ENCODE measurements at places on chromosomes 13 and 19. TPM values are rescaled to one million over a fixed set of nuclear protein-coding genes. Genes with fewer than 3 reads are reported as not detected.

Gene FAM98C
- 17.3 TPM for total RNA-seq

Gene PSG2
- total RNA-seq = 0.45 TPM

DNA sequence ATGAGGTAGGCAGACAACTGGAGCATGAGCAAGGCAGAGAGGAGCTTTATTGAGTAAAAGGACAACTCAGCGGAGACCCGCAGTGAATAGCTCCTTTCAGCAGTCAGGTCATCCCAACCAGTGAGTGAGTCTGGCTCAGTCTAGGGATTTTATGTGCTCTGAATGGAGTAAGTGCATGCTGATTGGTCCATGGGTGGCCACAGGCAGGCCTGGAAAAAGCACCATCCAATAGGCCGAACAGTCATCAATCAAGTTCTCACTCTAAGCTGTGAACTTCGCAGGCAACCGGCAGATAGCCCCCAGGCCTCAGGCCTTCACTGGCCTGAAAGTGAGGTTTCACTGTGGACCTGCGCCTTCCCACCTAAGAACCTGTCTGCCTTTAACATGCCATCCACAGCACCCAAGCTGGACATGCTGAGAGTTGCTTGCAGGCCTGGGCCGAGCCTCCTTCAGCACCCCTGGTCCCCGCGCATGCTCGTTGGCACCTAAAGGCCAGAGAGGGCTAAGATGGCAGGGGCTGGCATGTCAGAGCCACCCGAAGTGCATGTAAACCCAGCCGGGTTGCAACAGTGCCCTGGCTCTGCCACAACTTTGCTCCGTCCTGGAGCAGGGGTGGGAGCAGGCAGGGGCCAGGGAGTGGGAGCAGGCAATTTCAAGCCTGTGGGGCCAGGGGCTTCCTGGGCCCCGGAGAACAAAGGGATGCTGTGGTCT is 698.7 kb downstream of the SLITRK1 start:
- DNase-seq = no peak

DNA sequence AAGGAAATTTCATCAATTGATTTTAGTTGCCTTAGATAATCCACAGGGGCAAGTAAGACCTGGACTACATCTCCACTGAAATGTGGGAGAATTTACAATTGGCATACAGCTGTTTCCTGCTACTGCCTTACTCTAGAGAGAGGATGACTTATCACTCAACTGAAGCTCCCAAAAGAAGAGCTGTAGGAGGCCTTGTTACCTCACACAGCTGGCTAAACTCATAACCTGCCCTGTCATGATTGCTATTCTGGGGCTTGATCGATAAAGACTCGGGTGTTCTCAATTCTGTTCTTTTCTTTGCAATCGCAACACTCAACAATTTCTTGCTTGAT is 1396.4 kb downstream of the EFNB2 start:
- no peak for DNase-seq

DNA sequence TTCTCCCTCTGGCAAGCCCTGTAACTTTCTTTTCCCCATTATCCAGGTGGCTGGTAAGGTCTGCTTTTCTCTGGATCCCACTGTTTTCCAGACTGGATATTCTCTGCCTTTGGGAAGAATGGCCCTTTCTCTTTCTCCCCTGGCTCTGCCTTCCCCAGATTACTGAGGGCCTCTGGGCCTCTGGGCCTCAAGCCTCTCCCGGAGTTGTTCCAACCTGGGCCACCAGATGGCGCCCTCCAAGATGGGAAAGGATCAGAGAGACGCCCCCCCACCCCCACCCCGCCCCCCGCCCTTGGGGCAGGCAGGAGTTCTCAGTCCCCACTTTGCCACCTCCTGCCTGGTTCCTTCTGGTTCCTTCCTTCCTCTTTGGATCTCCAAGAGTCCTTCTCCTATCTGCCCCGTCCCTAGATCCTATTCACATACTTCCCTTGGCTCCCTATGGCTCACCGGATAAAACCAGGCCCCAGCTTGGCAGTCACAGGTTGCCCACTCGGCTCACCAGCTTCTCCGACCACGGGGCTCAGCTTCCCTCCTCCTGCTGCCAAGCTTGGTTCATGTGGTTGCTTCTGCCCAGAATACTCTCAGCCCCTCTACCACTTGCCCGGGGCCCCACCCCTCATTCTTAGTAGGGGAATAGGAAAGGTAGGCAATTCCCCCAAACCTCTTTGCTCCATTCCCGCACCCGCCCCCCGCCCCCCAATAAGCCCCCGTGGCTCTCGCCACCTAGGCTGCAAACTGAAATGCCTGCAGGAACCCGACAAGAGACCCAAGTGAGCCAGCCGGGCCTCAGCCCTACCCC is 13.1 kb downstream of the EPS8L1 start:
- DNase-seq = peak; percentile 92

Gene ZMYM2
- total RNA-seq = 101 TPM

DNA sequence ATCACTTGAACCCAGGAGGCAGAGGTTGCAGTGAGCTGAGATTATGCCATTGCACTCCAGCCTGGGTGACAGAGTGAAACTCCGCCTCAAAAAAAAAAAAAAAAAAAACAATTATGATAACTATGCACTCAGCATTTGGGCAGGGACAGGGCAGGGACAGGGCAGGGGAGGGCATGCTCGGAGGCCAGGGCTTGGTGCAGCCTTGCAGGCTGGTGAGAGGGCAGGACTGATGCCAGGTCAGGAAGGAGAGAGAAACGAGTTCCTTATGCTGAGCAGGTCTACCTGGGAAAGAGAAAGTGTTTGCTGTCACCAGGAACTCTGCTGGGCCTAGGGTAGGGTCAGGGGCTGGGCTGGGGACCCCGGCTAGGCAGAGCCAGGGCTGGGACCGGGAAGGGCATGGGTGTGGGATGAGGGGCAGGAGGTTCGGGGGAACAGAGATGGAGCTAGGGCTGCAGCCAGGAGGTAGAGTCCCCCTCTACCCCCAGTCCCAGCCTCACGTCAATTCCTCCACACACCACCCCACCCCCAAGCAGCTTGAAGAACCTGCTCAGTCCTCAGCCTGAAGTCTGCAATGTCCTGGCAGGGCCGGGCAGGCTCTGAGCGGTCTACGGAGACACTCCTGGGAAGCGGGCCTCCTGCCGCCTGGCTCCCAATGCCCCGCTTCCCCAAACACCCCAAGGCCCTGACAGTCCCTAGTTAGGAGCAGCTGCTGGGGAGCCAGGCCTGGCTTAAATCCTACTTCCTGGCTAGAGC is 2.8 kb downstream of the FXYD3 start:
- DNase-seq = no peak

DNA sequence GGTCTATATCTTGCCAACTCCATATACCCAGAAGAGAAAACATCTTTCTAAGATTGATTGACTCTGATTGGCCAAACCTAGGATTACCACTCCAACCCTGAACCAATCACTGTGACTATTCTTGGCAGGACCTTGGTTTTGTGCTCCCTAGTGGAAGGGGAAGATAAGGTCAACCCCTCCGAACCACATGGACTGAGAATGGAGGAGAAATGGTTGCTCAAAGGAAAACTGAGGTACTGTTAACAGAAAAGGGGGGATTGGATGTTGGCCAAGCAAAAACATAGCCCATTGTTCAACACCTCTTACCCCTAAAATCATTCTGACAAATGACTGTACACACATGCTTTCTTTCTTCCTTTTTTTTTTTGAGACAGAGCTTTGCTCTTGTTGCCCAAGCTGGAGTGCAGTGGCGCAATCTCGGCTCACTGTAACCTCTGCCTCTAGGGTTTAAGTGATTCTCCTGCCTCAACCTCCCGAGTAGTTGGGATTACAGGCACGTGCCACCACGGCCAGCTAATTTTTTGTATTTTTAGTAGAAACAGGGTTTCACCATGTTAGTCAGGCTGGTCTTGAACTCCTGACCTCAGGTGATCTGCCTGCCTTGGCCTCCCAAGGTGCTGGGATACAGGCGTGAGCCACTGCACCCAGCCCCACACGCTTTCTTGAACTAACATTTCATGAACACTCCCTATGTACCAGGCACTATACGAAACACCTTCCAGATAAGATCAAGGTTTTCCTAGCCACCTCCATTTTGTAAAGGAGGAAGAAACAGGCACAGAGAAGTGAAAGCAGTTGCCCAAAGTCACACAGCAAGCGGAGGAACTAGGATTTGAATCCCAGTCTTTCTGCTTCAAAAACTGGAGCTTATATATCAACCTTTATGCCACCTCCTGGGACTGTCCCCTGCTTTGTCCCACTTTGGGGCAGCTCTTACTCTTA is 6.5 kb downstream of the MEIOSIN start:
- DNase-seq = no peak

DNA sequence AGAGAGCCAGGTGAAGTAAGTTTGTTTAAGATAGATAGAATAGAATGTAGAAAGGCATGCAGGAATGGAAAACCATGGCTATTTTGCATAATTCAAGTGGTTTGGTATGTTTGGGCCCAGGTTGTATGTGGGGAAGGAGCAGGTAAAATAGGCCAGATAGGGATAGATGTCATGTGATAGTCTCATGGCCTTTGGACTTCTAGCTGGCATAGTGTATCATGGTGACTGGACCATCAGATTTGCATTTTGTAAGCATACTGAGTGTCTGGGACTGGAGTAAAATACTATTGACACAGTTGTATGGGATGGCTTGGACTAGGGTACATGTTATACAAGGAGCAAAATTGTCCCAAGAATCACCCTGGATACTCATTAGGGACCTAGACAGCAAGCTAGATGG is 38.9 kb downstream of the COG3 start:
- no peak for DNase-seq

Gene FBN3
- total RNA-seq = 15.0 TPM

- DNase-seq = no peak
Observed at GRCh38 chr19:12749938-12750521, 1.6 kb upstream of the BEST2 start.

DNA sequence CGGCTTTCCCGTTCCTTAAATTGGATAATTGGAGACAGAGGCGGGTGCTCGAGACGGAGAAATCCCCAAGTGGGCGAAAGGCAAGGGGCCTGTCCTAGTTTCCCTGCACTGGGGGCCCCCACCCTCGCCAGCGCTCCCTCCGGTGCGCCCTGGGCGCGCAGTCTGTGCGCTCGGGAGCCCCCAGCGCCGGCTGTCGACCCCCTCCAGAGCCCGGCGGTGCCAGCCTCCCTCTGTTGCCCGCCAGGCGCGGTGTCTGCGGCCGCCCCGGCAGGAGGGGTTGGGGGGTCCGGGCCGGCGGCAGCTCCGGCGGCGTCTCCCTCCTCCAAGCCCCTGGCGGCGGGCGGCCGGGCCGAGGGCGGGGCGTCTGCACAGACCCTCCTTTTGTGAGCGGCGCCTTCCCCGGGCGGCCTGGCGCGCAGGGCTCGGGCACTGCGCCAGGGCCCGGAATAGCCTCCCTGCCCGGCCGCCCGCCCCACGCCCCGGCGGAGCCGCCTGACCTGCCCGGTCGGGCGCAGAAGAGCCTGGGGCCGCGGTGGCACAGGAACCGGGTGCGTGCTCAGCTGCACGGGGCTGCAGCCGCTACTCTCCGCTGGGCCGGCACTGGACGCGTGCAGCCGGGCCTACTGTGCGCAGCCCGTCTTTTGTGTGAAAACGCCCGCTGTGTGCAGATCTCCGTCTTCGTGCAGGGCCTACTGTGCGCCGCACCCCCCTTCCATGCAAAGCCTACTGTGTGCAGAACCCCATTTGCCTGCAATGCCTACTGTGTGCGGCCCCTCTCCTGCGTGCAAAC is 13.2 kb downstream of the GADD45B start:
- DNase-seq = no peak

Gene VMAC
- 4.8 TPM for total RNA-seq

- no peak for DNase-seq
Observed at GRCh38 chr19:49222528-49222927, 64.9 kb downstream of the TRPM4 start.

GRCh38 chr13:43804461-43805070 is 17.8 kb upstream of the ENOX1 start:
- DNase-seq = no peak

DNA sequence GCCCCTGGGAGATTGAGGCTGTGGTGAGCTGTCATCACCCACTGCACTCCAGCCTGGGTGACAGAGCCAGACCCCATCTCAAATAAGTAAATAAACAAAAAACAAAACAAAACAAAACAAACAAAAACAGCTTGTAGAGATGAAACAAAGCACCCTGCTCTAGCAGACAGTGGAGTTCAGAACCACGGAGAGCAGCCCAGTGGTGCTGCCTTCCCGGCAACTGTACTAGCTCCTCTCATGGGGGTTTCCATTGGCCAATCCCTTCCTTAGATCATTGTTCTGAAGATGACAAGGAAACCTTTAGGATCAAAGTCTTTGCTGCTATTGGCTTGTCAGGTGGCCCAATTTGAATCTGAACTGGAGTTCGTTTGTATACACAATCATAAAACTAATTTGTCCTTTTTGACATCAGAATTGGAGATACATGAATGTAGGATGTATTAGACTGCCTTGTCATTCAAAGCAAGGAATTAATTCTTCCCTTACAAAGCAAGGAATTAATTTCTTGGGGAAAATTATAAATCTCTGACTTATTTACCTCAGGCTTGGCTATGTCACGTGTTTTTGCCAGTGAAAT is 19.7 kb upstream of the SYCN start:
- peak; percentile 70 for DNase-seq

DNA sequence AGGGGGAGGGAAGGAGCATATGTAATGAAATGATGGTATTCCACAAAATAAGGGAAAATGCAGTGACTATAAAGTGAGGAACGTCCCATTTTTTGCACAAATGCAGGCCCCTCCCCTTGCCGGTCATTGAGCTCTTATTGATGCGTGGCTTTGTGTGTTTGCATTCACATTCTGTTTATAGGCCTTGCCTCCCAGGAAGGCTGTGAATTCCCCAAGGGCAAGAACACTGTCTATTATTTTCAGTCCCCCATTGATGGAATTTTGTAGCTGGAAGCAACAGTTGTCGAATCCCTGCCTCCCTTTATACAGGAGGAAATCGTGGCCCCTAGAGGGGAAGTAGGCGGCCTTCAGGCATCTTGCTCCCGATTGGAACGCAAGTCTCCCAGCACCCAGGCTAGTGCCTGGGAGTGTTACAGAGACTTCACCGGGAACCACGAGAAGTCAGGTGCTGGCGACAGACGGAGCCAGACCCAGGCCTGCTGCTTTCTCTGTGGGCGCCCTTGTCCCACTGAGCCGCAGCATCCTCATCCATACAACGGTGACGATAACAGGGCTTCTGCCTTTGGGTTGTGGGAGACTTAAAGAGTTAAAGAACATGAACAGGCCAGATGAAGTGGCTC is 6.9 kb downstream of the SBSN start:
- no peak for DNase-seq

DNA sequence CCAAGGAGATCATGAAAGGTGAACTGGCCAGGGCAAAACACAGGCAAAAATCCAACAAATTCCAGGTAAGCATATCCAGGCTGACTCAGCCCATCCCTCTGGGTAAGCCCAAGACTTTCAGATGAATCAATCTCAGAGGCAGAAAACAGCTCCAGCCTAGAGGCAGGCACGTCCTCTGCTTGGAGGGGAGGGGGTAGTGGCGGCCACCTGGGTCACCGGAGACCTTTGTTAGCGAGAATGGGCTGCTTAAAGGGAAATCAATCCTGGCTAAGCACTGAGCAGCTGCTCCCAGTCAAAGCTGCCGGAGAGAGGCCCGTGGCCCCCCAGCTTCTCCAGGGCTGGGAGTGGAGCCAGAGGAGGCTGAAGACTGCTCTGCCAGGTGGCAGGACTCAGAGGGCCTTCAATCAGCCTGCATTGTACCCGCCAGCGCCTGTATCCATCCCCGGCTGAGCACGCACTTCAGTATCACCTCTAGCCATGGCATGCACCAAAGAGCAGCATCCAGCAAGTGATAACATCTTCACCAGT is 48.2 kb downstream of the PIN1 start:
- no peak for DNase-seq

GRCh38 chr13:94666065-94666464 is 46.3 kb downstream of the SOX21 start:
- no peak for DNase-seq

Gene MBD3L4
- not detected for total RNA-seq

- DNase-seq = no peak
Observed at GRCh38 chr19:2221250-2221831, 14.8 kb downstream of the PLEKHJ1 start.

Gene B3GNT3
- 2.8 TPM for total RNA-seq

Gene PRX
- total RNA-seq = 2.5 TPM

Gene ICAM1
- total RNA-seq = 15.7 TPM

Gene TMC4
- 45.9 TPM for total RNA-seq

Data from Caco-2 (cell line).